Thoracic aorta (tissue), 2 donors: ENCODE measurements at places on chromosomes 2 and 18. TPM values are rescaled to one million over a fixed set of nuclear protein-coding genes. Genes with fewer than 3 reads are reported as not detected.

DNA sequence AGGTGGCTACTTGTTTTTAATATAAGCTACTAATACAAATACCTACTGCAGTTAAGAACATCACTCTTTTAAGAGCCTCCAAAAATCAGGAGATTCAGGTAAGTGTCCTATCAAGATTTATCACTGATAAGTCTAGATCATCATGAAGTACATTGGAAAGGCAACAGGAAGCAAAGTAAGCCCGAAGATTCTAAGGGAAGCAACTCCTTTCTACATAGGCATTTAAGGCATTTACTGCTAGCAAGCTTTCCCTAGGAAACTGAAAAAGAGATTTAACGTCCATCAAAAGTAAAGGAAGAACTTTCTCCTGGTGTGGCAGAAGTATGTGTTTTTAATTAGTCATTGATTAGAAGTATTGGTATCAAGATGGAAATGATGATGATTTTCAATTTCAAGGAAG, 3.7 kb downstream of the STK17B start:
- no peak for DNase-seq

Gene SPATS2L
- 90.3 TPM for total RNA-seq

- DNase-seq: no peak
Measured at GRCh38 chr2:65666156-65666725, 233.8 kb upstream of the SPRED2 start.

Gene TET3
- total RNA-seq: 8.7 TPM

GRCh38 chr2:218895759-218896500, 15.3 kb downstream of the WNT10A start:
- no peak for DNase-seq

Gene GPAT2
- 6.9 TPM for total RNA-seq

DNA sequence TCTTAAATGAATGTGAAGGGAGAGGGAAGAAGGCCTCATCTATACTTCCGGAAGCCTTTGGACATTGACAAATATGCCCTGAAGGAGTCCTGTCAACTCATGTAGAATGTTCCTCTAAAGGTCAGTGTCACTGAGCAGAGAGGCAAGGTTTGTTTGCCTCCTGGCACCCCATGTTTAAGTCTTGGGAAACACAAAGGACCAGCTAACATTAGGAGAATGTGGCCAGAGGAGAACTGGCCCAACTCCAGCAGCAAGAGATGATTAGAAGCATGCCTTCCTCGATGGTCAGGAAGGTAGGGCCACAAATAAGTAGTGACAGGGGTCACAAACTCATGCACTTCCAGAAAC, 5.7 kb downstream of the DYSF start:
- DNase-seq: no peak

Gene TUBA4B
- total RNA-seq: not detected

- no peak for DNase-seq
Measured at GRCh38 chr2:55338268-55338667, 69.2 kb upstream of the MTIF2 start.

DNA sequence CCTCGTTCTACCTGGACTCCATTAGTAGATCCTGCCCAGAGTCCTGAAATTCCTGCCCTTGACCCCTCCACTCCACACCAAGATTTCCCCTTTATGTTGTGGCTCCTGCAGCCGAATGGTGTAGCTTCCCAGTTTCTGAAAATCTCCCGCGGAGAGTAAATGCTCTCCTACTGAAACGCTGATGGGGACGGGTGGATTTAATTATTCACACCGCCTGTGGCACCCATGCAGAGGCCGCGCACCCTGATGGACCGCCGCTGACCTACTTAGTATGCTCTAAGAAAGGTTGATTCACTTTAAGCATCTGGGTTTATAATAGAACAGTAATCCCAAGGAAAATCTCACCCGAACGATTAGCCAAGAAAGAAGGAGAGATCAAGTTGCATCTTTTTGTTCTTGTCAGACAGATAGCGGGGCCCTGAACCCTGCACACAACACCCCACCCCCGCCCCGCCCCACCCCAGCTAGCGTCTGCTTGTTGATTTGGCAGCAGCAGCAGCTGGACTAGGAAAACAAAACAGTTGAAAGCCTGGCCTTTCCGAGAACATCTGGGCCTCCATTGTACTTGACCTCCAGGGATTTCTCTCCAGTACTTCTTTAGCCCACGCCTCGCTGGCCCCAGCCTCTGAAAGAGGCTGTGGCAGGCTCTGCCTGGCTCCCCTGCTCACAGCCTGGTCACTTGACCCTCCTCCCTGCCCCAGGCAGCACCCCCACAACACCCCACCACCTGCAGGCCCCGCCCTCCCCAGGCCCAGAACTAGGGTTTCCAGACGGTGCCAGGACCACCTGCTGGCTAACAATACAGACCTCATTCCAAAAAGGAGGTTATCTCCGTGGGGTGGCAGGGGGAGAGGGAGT, 53.6 kb downstream of the DPYSL5 start:
- DNase-seq: no peak

Gene PIEZO2
- 8.3 TPM for total RNA-seq

DNA sequence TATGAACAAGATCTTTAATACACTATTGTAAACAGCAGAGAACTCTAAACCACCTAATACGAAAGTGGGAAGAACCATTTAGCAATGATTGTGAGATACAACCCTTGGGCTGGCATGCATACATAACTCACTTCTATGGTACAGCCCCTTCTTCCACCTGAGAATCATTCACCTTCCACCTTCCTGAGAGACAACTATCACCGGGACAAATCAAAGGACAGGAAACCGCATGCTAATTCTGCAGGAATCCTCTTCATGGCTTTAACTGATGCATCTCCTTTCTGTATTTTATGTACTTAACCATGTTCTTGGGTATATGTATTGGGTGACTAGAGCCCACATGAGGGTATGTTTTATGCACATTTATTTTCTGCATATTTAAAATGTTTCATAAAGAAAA, 123.2 kb downstream of the TRABD2A start:
- no peak for DNase-seq

Gene MC5R
- not detected for total RNA-seq

DNA sequence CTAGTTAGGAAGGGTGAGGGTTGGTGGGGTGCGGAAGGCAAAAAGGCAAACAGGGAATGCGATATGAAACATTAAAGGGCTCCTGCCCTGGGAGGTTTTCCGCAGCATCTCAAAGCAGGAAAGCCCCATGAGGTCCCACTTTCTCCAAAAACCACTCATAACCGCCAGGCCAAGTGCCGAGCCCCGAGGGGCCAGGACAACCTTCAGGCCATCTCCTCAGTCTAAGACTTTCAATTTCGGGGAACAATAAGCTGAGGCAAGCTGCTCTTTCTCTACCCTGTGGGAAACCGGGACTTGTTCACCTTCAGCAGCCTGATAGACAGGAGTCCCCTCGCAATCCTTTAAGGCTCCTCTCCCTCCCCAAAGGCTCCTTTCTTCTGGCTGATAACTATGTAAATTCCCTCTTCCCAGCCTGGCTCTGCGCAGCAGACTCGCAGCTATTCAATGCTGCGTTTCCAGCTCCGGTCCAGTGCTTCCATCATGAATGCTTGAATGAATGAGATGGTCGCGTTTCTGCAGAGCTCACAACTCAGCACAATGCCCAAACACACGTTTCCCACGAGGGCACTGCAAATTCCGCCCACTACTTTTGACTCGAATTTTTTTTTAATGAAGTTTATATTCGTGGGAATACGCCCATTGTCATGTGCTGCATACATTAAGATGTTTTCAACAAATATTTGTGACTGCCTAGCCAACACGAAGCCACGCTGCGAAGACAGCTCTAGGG, 1.4 kb downstream of the LAMA1 start:
- no peak for DNase-seq

DNA sequence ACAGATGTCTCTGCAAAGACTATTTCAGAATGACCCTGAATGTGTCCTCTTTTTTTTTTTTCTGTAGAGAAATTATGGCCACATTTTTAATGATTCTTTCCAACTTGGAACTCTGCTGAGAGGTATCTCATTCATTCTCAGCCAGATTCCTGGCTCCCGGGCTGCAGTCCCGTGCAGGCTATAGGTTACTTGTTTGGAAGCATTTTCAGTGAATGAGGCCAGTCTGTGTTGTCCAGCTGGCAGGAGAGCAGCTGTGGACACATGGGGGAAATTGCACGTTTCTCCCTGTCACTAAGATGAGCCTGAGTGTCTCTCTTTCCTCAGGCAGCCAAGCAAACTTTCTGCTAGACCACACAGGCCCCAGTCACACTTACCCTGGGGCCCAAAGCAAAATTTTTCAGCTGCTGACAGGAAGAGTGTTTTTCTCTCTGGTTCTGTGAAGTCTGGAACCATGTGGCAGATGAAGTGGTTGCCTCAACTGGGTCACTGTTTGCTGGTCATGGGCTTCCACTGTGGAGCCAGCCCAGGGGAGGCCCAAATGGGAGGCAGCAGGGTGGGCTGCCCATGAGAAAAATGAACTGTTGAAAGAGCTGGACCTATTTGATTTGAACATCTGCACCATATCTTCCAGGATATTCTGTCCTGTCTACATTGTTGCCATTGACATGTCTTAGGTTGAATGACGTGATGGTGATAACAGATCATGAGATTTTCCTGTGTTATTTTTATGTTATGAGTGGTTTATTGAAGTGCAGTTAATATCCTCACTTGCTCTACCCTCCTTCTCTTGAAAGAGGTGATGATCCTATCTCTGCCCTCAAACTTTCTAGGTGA, 431.2 kb downstream of the LPIN1 start:
- no peak for DNase-seq

GRCh38 chr2:118183381-118183780, 95.1 kb downstream of the INSIG2 start:
- DNase-seq: no peak

- DNase-seq: no peak
Measured at GRCh38 chr2:235831755-235832154, 336.4 kb downstream of the GBX2 start.

- no peak for DNase-seq
Measured at GRCh38 chr2:149015926-149016563, 22.5 kb upstream of the LYPD6B start.

Gene PER2
- 14.2 TPM for total RNA-seq

DNA sequence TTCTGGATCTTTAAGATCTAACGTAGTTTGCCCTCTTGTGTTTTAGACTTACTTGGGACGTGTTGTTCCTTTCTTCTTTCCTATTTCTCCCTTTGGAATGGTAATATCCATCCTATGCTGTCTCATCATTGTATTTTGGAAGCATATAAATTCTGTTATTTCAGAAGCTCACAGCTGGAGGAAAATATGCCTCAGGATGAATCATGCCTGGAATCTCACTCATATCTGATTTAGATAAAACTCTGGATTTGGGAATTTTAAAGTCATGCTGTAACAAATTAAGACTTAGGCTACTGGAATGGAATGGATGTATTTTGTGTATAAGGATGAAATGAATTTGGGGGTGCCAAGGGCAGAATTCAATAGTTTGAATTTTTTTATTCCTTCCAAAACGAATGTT, 245.2 kb upstream of the GULP1 start:
- DNase-seq: no peak
